ENCODE measurements at places on chromosomes 4 and X.

DNA sequence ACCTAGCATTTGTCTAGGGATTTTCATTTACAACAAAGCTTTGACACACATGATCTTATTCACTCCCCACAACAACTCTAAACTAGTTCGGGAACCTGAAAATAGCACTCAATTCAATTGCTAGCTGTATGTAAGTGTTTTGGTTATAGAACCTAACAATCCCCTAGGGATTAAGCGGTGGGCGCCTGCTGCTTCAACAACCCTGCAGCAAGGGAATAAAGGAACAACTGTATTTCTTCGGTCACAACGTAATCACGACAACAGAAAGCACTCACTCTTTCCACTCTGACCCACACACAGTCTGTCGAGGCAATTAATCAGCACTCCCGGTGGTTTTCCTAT, 674 bp upstream of the DIAPH2 start:
- no peak for DNase-seq

DNA sequence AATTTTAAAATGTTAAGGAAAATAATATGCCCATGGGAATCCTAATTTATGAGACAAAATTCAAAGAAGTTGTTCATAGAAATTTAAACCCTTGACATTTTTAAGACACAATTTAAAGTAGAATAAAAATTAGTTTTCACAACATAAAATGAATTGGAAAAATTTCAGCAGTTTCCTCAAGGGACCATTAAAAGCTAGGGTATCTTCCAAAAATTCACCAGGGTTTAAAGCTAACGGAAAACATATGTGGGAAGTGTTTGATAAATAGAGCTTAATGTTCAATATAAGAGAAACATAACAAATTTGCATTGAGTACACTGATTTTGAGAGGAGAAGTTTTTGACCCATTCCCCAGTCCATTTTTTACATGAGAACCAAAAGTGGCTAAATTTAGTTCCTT, 228.9 kb upstream of the TTC29 start:
- no peak for DNase-seq

DNA sequence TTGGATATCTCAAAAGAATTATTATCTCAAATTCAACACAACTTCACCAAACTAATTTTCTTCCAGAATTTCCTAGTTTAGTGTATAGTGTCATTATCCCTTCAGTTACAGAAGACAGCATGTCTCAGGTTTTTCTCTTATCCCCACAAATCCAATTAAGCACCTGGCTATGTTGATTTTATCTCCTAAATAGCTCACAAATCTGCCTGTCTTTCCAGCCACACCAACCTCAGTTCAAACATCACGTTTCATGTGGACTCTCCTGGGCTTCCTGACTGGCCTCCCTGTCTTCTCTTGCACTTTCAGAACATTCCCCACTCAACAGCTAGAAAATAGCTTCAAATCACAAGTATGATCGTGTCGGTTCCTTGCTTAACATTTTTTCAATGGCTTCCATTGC, 14.8 kb downstream of the STK32B start:
- DNase-seq, result no peak

DNA sequence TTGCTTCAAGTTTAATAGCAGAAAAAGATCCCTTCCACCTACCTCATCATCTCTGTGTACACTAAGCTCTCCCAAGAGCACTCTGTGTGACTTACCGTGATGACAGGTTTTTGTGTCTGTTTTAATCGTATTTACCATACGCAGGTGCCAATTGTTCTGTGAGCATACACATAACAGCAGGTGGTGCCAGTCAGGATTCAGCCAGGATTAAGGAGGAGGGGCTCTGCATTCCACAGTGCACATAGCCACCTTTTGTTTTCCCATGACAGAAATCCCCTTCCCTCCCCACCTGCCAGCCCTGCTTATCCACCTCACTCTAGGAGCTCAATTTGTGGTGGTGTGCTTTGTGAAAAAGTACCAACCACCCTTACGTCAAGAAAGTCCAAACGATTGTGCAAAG, 14.8 kb downstream of the ANK2 start:
- DNase-seq, result peak; percentile 78

GRCh38 chr4:26028133-26028792, 114.2 kb downstream of the SMIM20 start:
- DNase-seq, result no peak

DNA sequence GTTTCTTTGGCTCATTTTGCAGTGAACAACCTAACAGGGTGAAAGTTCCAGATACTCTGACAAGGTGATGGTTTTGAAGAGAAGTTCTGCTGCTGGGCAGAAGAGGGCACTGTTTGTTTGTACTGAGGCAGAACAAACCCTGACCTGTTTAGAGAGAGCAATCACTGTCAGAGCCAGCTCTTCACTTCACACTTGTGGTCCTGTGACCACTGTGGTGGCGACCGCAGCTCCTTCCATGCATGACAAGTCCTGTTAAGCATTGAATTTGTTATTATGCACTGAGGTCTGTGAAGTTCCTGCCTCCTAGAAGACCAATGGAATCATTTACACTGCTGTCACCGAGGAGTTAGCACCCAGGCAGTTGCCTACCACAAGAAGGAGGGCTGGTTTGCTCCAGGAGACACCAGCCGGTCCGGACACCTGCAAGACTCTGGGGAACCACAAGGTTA, 86.6 kb downstream of the ZNF330 start:
- DNase-seq, result no peak

- no peak for DNase-seq
Observed at GRCh38 chr4:70426789-70427188, 29.0 kb downstream of the OPRPN start.

Measured in NCI-H774 (cell line).